Bronchial epithelial cell (primary cell): ENCODE measurements at places on chromosomes 2 and 18. TPM values are rescaled to one million over a fixed set of nuclear protein-coding genes. Genes with fewer than 3 reads are reported as not detected.

Gene LYG1
- total RNA-seq = 0.26 and 0.77 TPM in 2 replicates

Gene HOXD12
- total RNA-seq = not detected in 2 replicates

Gene GALR1
- total RNA-seq = not detected in 2 replicates

Gene SKOR2
- not detected in 2 replicates for total RNA-seq

Gene TCF23
- total RNA-seq = under 0.01 TPM in 1 of 2 replicates, not detected in the other

Gene ZNF512
- 6.4 and 7.4 TPM in 2 replicates for total RNA-seq

Gene ACTR2
- total RNA-seq = 73.7 and 115 TPM in 2 replicates

Gene FOXD4L1
- total RNA-seq = 0.13 and 0.26 TPM in 2 replicates

Gene SCLY
- 9.1 and 12.6 TPM in 2 replicates for total RNA-seq

Gene ATP6V1B1
- total RNA-seq = 0.64 TPM in 1 of 2 replicates, not detected in the other

GRCh38 chr18:22499421-22499820 is 81.7 kb upstream of the CTAGE1 start:
- peak; percentile 54 for DNase-seq

GRCh38 chr2:229798446-229799155 is 84.2 kb upstream of the DNER start:
- DNase-seq = no peak

GRCh38 chr2:11624893-11625292 is 45.1 kb downstream of the NTSR2 start:
- DNase-seq = no peak

DNA sequence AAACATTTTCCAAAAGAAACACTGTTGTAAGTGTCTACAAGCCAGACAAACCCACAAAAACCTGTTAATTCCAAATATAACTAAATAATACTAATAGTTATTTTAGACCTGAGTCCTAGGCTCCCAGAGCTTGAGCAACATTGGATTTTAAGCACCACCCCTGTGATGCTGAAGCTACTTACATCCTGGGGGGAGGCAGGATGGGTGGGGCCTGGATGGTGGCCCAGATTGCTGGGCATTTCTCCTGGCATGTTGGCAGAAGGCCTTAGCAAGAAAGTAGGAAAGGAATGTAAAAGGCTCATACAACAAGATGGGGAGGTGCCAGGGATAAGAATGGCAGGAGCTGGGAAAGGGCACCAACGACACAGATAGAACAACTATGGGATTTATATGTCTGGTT is 50.7 kb upstream of the OTX1 start:
- DNase-seq = peak; percentile 83

GRCh38 chr2:232299084-232299483 is 79.5 kb upstream of the ALPP start:
- DNase-seq = no peak

DNA sequence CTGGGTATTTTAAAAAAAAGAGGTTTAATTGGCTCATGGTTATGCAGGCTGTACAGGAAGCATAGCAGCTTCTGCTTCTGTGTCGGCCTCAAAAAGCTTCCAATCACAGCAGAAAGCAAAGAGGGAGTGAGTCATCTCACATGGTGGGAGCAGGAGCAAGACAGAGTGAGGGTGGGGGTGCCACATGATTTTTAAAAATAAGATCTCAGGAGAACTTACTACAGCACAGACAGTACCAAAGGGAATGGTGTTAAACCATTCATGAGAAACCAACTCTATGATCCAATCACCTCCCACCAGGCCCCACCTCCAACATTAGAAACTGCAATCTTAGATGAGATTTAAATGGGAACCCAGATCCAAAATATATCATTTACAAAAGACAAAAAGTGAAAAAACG is 14.6 kb downstream of the ZNF519 start:
- no peak for DNase-seq

DNA sequence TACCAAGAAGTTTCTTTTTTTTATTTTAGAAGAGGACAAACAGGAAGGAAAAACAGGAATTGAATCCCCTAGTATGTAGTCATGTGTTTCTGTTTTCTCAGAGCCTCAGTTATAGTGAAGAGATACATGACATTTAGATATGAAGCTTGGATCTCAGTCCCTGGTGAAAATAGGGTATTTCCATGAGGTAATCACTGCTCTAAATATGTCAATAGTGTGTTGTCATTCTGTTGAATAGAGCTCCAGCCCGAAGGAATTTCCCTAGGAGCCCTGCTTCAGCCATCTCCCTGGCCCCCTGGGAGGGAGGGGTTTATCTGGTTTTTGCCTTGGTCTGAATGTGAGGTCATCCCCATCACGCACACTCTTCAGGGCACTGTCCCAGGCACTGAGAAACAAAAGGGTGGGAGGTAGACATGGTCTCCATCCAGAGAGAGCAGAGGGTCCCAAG is 47.1 kb upstream of the REL start:
- DNase-seq = no peak

GRCh38 chr2:105567996-105568494 is 169.2 kb upstream of the FHL2 start:
- DNase-seq = no peak

GRCh38 chr2:22199994-22200393 is 1076.2 kb downstream of the TDRD15 start:
- DNase-seq = no peak

DNA sequence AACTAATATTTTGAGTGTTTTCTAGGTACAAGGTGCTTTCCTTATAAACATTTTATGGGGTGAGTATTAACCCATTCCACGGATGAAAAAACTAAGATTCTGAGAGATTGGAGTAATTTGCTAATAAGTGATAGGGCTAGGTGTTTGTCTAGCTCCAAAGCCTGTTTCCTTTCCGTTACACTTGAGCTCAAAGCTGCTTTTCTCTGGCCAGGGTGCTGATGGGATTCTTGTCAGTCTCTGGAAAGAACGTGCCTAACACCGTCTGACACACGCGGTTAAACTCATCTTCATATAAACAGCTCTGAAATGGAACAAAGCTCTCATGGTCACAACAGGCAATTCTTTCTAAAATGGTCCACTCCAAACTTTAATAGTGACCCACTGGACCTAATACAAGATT is 2.0 kb upstream of the ANKRD29 start:
- no peak for DNase-seq

DNA sequence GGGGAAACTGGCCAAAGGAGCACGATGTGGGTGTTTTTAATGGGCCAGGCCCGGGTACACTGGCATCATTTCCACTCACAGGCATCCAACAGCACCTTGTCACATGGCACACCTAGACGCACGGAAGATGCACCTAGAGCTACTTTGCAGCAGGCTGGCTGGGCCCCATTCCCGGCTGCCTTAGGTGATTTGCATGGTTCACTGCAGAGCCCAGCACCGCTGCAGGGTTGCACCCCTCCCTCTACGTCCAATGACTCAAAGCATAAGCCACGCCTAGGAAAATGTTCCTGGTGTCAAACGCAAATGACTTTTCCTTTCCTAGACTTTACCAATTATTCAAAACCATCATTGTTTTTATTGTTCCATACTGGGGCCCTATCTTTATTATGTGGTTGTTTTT is 222.9 kb downstream of the EIPR1 start:
- no peak for DNase-seq

- no peak for DNase-seq
Observed at GRCh38 chr2:199693861-199694260, 157.1 kb downstream of the FTCDNL1 start.

DNA sequence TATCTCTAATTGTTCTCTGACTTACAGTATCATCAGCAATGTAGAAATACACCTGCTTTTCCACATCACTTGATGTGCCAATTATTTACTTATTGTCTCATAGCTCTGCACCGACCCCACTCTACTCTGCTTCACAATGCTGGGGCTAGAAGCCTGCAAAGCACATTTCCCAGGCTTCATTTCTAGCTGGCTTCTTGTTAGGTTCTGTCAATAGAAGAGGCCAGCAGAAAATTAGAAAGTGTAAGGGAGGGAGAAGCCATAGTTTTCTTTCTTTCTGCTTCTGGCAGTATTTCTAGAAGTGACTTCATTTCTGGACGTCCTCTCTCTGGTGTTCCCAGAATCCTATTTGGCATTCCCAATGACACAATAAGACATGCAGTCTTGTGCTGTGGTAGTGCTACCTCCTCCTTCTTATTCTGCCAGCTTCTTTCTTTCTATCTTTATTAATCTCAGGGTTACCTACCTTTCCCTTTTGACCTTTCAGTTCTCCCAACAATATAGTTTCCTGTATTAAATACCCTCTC is 12.5 kb upstream of the TANC1 start:
- DNase-seq = no peak

GRCh38 chr2:176745543-176746200 is 466.9 kb upstream of the HNRNPA3 start:
- DNase-seq = no peak

DNA sequence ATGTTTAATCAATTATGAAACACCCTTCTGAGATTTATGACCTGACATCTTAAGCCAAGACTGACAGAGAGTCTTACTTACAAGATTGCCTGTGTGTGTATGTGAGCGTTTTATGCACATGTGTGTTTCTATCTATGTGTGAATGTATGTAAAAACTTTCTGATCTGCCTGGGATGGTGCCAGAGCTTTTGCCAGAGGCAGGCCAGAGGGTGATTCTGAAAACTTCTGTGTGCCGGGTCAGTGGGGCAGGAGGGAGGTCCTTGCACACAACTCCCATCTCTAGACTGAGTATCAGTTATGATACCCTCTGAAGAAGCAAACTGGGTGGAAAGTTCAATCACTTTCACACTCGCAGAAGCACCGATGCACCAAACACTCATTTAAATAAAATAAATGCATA is 335.0 kb upstream of the NT5C1B start:
- DNase-seq = no peak

- no peak for DNase-seq
Observed at GRCh38 chr18:51193621-51194287, 3.7 kb downstream of the MEX3C start.

GRCh38 chr2:136359121-136359965 is 241.4 kb upstream of the CXCR4 start:
- no peak for DNase-seq

- DNase-seq = no peak
Observed at GRCh38 chr2:128303095-128303791, 15.4 kb downstream of the HS6ST1 start.

- DNase-seq = peak; percentile 62
Observed at GRCh38 chr2:15799432-15799827, 140.9 kb upstream of the MYCN start.

- DNase-seq = no peak
Observed at GRCh38 chr2:207975921-207976320, 49.4 kb downstream of the PLEKHM3 start.

DNA sequence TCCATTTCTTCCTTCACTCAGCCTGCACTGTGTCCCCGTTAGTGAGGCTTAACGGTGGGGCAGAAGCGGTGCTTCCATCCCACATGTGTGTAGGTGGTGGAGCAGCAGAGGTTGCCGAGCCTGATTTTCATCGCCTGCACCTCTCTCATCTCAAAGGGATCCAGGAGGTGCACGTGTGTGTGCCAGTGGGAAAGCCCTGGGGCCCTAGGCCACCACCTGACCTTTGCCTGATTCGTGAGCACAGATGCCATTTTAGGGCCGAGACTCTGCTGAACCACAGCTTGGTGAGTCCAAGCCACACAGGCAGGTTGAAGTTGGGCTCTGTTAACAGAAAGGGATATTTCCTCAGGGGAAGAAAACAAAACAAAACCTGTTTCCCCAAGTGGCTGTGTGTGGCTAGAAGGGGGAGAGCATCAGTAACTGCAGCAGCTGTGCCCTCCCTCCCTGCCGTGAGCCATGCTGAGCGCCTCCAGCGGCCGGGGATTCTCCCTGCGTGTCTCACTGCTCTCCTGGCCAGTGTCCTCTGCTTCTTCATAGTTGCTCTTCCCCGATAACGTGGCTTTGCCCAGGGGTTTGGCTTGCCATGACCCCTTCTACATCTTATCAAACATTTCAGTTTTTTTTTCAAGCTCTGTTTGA is 81.5 kb downstream of the MAPRE2 start:
- no peak for DNase-seq

GRCh38 chr2:30336084-30336483 is 104.8 kb downstream of the LBH start:
- no peak for DNase-seq

GRCh38 chr2:37928377-37928776 is 3.3 kb downstream of the RMDN2 start:
- DNase-seq = no peak

DNA sequence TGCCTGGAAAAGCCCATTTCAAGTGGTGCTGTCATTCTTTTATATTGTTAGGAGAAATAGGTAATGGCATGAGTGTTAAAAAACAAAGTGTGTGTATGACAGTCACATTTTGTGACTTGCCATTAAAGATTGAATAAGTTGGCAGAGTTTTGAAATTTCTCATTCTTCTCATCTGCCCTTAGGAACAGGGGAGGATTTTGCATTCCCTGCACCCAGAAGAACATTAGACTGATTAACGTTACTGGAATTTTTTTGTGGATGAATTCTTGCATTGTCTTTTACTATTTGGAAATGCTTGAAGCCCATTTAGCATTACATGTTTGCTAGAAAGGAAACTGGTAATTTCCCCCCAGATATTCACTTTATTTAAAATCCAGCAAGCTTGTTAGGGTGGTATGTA is 162.2 kb downstream of the BABAM2 start:
- DNase-seq = no peak

GRCh38 chr2:70985283-70985688 is 6.9 kb downstream of the ANKRD53 start:
- no peak for DNase-seq

GRCh38 chr2:231530099-231531011 is at the start of gene NMUR1:
Gene NMUR1, minus strand, starts transcription at chr2:231530445. Its CDS starts 84 bp downstream, at chr2:231530361.
- no peak for DNase-seq

DNA sequence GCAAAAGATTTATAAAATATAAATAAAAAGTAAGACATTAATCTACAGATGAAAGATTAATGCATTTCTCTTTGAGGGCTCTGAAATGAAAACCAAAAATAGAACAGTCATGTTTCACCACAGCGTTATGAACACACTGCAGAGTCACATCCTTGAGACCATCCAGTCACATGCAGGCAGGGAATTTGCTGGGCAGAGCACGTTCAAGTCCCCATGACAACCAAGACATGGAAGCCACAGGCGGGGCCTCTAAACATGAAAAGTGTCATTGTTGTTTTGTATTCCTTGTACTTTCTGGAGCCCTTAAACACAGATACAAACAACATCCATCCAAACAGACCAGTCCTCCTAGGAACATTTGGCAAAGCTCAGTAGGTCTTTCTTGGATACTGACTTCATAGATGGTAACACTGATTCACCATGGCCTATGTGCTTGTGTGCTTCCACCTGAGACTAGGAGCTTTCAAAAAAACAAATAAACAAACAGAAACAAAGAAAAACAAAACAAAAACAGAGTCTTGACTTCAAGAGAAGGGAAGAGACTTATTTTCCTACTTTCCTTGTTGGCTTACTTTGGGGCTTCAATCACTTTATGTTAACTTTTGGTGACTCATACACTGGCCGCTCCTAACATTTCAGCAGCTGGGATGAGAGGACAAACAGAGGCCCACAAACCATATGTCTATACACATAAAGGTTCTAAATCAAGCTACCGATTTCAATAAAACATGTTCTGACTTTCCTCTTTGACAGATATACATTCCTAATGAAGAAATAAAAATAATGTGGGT is 99.5 kb upstream of the CCDC85A start:
- no peak for DNase-seq

DNA sequence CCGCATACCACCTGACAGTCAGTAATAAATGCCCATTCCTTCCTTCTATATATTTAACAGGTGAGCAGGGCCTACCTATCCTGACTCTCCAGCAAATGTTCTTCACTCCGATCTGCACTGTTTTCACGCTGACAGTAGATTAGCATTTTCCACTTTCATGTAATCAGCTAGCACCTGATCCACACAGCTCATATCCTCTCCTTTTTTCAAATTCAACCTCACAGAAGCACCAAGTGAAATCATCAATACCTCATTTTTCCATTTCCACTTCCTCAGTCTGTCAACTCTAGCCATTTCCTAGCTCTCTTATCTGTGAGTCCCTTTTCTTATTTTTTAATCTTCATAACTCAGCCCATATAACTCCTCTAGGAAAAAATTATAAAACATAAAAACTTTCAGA is 402.8 kb downstream of the ZEB2 start:
- DNase-seq = no peak
